ENCODE measurements at places on chromosomes 6 and 20.

DNA sequence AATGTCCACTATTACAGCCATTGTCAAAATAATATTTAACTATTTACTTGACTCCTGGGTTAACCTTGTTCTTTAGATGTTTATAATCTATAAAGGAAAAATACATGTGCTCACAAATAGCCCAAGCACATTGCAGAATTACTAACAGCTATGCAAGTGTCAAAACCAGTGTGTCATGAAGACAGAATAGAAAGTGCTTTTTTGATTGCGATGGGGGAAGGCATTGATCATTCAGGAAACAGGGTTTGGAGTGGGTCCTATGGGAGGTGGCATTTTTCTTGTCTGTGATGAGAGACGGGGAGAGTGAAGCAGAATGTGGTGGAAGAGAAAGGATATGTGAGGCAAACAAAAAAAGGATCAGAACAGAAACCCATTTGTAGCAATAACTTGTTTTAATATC lies 1.0 kb upstream of the AGPAT4 start:
- DNase-seq = no peak

DNA sequence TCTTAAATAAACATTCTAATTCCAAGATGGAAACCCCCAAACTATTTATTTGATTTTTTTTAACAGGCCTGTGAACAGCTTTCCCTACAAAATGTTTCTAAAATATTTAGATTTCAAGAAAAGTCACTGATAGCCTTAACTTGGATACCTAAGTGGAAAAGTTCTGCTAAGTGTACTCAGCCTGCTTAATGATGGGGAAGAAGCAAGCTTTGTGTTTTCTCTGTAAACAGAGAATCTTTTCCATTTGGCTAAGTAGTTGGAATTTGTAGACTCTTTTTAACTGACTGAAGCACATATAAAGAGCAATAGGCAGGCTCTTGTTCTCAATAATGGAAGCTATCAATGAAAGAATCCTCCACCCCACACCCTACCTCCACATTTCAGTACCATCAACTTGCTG lies 108.2 kb downstream of the KIF6 start:
- DNase-seq = no peak

DNA sequence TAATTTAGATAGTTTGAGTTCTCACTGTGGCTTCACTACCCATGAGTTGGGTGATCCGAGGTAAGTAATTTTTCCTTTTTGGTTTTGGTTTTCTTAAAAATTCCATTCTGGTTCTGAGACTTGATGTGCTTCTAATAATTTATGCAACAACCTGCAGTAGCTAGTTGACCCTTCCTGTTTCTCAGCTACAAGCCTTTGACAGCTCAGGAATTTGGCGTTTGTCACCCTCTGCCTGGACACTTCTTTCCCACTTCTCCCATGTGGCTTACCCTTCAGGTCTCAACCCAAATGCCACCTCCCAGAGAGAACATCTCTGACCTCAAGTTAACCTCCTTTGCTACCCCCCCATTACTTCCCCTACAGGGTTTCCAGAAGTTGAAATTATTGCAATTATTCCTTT lies 49.7 kb upstream of the TSHZ2 start:
- no peak for DNase-seq

GRCh38 chr6:13486679-13487121 lies 700 bp downstream of the GFOD1 start:
- DNase-seq = peak; percentile 40

GRCh38 chr6:16681260-16681873 lies 79.9 kb downstream of the ATXN1 start:
- DNase-seq = no peak

DNA sequence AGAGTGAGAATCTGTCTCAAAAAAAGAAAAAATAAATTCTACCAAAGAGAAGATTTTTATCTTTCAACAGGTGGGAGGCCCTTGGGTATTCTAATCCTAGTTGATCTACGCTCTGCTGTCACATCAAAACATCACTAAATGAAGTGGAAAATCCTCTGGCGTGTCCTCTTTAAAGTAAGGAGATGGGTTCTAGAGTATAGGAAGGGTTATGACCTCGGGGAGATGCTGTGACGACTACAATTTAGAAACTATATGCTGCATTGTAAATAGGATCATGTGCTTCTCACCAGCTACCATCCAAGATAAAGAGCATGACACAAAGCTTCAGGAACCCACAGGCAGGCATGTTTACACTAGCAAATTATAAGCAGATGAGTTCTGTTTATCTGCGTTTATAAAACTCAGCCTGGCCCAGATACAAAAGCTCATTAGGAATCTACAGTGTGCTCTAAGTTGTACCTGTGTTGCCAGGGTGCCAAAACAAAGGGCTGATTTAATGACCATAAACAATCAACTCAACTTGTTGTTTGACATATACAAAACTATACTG lies 197.1 kb upstream of the PLN start:
- DNase-seq = no peak

GRCh38 chr6:154668156-154668555 lies 65.1 kb upstream of the SCAF8 start:
- DNase-seq = no peak

All from CD4-positive, alpha-beta T cell treated with Interleukin-15 for 4 hours (primary cell).